NCI-H2171 (cell line): ENCODE measurements at places on chromosomes 1 and 21.

- DNase-seq, result no peak
Measured at GRCh38 chr1:5428351-5428750, 563.9 kb downstream of the NPHP4 start.

- DNase-seq, result no peak
Measured at GRCh38 chr1:214673576-214673975, 70.6 kb downstream of the CENPF start.

DNA sequence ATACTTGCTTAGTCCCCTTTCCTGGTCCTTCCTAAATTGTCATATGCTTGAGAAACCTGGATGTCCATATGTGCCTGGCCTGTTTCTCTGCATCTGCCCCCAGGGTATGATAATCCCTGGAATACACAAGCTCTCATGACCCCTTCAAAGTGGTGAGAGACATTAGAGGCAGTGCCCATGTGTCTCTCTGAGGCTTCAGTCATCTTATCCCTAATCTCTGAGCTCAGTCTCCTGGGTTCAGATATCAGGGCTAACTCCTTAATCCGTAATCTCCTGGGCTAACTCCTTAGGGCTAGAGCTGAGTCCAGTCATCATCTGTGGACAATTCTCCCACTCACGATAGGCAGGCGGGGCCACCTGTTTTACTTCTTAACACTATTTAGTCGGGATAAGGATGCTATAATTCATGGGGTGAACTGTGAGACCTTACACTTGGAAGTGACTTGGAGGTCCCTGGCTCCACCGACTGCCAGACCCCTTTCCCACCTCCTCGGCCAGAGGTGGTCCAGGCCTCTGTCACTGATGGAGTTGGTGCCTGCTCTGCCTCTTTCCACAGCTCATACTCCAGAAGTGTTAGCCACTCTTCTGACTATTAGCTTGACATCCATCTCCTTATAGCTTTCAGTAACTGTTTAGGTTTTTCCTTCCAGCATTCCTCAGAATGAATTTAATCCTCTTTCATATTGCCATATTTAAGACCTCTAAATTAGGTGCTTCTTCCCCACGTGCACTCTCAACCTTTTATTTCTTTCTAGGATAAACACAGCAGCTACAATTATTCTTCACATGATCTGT, 22.7 kb downstream of the CCN1 start:
- DNase-seq, result no peak

- DNase-seq, result no peak
Measured at GRCh38 chr1:4079815-4080214, 179.7 kb upstream of the C1orf174 start.

DNA sequence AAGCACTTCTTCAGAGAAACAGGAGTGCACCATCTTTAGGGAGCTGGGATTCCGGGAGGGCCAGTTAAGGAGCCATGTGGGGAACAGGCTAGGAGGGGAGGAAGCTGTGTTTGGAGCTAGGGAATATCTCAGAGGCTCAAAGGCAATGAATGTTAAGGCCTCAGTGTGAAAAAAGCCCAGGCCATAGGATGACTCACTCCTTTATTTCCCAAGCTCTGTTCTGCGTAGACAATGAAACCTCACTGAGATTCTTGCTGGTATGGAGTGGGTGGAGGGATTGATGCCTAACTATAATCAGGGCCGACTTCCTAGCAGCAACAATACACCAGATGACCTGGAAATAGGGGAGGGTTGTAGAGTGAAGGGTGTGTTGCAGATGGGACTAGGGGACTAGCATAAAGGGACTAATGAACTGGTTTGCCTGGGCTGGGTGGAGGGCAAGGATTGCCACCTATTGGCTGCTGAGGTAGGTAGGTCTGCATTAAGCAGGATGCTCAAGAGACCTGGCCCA, 2.1 kb downstream of the GNAT2 start:
- no peak for DNase-seq

- no peak for DNase-seq
Measured at GRCh38 chr1:244792188-244792850, 43.1 kb upstream of the COX20 start.

GRCh38 chr1:163980394-163980793, 578.6 kb upstream of the PBX1 start:
- no peak for DNase-seq

- DNase-seq, result no peak
Measured at GRCh38 chr1:114700036-114700600, 4.8 kb upstream of the AMPD1 start.

DNA sequence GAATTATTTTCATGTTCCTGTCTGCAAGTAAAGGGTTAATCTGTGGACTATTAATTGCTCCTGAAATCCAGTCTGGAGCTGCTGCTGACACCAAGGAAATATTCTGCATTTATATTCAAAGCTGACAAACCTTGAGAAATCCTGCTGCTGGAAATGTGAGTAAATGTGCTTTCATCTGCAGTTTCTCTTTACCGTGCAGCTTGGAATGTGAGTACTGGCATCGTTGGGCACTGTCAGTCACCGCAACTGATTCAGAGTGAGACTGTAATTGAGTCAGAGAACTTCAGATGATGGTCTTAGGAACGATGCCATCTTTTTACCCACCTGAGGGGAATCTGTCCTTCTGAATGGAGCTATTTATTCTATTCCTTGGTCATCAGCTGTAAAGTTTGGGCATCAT, 420.6 kb downstream of the SIPA1L2 start:
- no peak for DNase-seq

- peak; percentile 55 for DNase-seq
Measured at GRCh38 chr1:153490272-153491051, 30.0 kb upstream of the S100A7 start.

DNA sequence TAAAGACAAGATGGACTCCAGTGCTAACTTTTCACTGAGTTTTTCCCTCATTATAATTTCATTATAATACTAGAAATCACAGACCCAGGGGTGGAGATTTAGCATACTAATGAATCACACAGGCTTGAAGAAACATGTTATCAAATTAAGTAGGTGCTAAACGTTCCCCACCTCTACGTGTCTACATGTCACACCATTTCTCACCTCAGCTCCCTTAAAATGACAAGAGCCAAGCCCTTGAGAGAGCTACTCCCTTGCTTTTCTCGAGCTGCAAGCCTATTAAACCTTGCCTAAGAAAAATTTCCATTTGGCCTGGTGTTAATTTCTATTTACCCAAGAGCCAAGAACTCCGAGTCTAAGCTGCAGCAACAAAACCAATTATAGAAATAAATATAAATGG, 396.3 kb upstream of the NEGR1 start:
- no peak for DNase-seq

- DNase-seq, result no peak
Measured at GRCh38 chr1:206470692-206471414, 577 bp downstream of the IKBKE start.

GRCh38 chr1:76627901-76628300, 239.4 kb upstream of the ST6GALNAC5 start:
- DNase-seq, result no peak

DNA sequence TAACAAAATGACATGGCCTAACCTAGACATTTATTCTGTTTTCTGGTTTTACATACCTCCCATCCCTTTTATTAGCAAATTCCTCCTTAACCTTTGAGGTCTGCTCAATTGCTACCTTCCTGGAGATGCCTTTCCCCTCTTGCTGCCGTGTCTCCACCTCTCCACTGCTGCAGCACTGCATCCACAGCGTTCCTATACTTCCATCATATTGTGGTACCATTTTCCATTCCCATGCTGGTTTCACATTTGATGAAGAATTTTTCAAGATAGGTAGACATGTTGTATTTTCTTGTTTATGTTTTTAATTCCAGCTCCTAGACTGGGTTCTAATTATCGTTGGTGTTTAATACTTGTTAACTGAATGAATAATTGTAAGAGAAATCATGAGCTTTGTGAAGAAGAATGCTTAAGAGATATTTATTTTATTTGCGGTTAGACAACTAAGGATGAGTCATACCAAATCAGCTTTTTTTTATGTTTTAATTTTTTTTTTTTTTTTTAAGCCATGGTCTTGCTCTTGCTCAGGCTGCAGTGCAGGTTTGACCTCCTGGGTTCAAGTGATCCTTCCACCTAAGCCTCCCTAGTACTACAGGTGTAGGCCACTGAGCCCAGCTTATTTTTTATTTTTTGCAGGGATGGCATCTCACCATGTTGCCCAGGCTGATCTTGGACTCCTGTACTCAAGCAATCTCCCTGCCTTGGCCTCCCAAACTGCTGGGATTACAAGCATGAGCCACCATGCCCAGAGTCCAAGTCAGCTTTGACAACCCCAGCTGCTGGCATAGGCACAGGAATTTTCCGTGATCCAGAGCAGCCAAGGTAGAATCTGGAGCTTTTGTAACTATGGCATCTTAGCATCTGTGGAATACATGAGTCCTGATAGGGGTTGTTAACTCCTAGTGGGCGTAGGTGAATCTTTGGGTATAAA, 44.0 kb downstream of the ATP6V1G3 start:
- no peak for DNase-seq

- DNase-seq, result no peak
Measured at GRCh38 chr21:35039595-35040289, 9.4 kb downstream of the RUNX1 start.

DNA sequence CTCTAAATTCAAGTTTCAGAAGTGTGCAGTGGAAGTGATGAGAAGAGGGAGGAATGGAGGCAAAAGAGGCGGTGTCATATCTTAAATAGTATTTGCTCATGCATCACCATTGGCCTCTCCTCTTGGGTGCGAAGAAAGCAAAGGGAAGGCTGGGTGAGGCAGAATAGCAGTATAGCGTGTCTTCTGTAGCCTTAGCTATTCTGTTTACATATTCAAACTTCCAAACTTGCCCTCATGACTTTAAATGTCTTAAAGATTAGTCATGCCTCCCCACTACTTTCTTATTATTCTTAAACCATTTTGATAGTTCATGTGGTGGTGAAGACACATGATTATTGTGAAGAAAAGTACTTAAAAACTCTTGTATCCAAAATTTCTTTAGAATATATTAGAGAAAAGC, 104.6 kb upstream of the TENT5C start:
- no peak for DNase-seq

GRCh38 chr1:234540404-234540762, 61.4 kb upstream of the TARBP1 start:
- DNase-seq, result no peak

- no peak for DNase-seq
Measured at GRCh38 chr1:143748906-143749305, 222.9 kb downstream of the FAM72C start.

- DNase-seq, result no peak
Measured at GRCh38 chr21:39073717-39074116, 109.5 kb downstream of the PSMG1 start.

GRCh38 chr1:231628207-231628876, 1.8 kb downstream of the DISC1 start:
- DNase-seq, result no peak

GRCh38 chr1:56688522-56689026, 43.5 kb downstream of the PRKAA2 start:
- no peak for DNase-seq

DNA sequence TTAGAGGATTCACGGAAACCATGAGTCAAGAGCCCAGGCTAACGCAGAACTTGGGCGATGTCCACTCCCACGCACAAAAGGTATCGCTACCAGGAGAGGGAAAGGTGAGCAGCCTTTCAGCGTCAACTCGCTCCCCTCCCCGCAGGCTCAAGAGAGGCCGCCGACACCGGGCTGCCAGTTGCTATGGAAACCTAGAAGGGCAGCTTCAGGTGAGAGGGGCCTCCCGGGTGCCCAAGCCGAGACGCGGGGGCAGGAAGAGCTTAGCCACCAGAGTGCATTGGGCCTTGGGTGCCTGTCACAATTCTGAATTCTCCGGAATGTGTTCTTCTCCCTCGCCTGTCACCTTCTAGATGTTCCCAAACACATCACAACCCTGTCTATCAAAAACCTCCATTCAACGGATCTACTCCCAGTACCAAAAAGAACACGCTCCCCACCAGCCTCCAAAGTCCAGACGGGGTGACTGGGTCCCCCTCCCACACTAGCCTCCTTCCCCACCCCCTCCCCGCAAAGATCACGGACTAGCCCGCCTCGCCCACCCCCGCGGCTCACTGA, 694 bp downstream of the MEAF6 start:
- peak; percentile 26 for DNase-seq

DNA sequence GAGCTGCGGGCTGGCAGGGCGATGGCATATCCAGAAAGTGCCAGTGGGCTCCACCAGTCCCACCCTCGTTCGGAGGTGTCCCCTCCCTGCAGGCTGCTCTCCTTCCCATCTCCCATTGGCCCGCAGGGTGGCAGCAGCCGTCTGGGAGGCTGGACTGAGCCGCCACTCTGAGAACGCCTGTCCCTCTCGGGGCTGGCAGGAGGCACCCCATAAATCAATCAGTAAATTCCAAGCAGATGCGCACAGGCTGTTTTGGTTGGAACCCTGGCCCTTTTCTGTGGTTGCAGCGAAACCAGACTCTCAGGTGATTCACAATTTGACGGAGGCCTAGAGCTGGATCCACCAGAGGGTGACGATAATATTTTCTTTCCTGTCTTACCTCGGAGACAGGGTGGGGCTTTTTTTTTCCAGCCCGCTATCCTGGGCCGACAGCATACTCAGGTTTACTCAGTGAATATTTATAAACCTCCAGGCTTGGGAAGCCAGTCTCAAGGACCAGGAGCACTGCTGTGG, 99.7 kb downstream of the GLIS1 start:
- peak; percentile 85 for DNase-seq

DNA sequence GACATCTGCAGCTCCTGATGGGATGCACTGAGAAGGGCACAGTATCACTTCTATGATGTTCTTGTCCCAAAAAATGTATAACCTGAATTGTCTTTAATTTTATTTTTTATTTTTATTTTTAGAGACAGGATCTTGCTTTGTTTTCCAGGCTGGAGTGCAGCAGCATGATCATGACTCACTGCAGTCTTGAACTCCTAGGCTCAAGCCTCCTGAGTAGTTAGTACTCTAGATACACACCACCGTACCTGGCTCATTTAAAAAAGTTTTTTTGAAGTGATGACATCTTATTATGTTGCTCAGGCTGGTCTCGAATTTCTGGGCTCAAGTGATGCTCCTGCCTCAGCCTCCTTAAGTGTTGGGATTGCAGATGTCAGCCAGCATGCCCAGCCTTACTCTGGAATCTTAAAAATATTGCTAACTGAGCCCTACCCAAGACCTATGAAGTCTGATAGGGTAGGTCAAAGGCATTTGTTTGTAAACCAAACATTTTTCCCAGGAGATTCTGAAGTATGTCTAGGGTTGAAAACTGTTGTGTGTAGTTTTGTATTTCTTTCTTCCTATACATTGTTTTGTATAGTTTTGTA, 68.9 kb downstream of the ATF6 start:
- no peak for DNase-seq

- no peak for DNase-seq
Measured at GRCh38 chr1:38000529-38001455, 4.5 kb downstream of the FHL3 start.

- DNase-seq, result no peak
Measured at GRCh38 chr1:226578946-226579578, 30.5 kb downstream of the STUM start.

DNA sequence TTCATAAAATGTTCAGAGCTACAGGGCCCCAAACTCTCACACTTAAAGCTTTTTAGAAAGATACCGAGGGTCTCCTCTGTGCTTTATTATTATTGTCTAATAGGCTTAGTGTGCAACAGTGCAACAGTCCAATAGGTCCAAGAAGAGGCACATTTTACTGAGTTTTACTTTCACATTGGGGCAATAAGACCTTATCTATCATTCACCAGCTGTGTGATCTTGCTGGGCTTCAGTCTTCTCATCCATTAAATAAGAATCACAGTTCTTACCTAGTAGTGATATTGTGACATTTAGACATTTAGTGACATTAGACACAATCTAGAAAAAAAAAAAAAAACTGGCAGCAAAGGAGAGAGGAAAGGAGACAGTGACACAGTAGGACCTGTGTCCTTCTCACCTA, 175.8 kb upstream of the NFIA start:
- DNase-seq, result no peak
